ENCODE measurements at places on chromosomes 1 and 21.
A peak's percentile ranks its signal among the peaks of the same experiment; 100 is the strongest.

DNA sequence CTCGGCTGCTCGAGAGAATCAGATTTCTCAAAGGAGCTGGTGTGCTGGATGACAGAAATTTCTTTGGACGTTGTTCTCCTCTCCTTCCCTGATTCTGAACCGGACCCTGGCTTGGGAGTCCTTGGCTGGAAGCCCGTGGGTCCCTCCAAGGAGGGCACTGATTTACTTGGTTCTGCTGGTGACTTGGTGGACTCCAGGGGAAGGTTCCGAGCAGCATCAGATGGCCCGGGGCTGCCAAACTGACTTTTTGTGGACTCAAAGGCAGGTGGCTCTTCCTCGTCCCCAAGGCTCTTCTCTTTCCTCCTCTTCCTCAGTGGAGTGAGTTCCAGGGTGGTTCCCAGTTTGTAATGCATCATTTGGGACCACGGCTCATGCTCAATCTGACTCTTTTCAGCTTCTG, 97.9 kb upstream of the EDN2 start:
- DNase-seq: no peak

GRCh38 chr1:43545695-43546387, 15.2 kb downstream of the PTPRF start:
- DNase-seq: peak; percentile 51

GRCh38 chr1:240947438-240948224, 335.7 kb upstream of the GREM2 start:
- no peak for DNase-seq

DNA sequence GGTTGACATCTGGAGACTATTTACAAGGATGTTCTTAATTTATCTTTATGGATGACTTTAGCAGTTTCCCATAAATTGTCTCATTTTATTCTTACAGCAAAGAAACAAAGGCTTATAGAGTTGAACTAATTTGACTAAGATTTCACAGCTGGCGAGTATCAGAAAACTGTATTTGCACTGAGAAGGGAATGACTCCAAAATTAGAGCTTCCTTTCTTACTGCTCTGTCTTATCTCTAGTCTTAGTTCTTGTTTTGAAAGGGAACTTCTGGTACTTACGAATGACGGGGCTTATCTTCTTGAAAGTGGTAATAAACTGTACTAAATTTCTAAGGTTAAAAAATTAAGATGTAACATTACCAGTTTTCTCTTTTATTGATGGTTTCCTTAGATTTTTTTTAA, 13.6 kb downstream of the CNST start:
- no peak for DNase-seq

- DNase-seq: no peak
Observed at GRCh38 chr1:214801191-214801590, 198.2 kb downstream of the CENPF start.

DNA sequence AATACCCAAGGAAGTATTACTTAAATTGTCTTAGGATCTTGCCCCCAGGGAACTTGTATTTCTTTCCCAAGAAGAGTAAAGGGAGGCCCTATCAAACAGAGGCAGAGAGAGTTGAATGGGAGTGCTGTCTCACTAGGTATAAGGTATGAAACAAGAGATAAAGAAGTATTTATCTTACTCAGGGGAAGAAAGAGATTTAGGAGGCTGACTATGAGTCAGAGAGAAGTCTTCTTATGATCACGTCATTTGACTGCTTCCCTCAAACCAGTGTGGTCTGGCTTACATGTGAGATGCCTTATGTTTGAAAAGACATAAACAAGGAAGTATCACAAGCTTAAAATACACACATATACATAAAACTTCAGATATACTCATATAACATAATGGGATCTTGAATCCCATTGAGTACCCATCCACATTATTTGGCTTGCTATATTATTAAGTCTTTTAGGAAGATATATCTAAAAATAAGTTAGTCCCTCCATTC, 29.6 kb downstream of the DUSP10 start:
- peak; percentile 75 for DNase-seq

- peak; percentile 36 for DNase-seq
Observed at GRCh38 chr1:197783510-197783948, 8.2 kb upstream of the DENND1B start.

GRCh38 chr1:168535536-168535935, 8.3 kb downstream of the XCL2 start:
- no peak for DNase-seq

GRCh38 chr1:220135755-220136154, 41.8 kb downstream of the IARS2 start:
- DNase-seq: no peak

DNA sequence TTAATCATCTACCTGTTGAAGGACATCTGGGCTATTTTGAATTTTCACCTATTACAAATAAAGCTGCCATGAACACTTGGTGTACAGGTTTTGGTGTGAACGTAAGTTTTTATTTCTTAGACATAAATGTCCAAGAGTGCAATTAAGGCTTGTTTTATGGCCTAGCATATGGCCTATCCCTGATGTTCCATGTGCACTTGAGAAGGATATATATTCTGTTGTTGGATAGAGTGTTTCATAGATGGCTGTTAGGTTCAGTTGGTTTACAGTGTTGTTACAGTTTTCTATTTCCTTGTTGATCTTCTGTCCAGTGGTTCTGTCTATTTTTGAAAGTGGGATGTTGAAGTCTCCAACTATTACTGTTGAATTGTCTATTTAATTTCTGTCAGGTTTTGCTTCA, 61.2 kb upstream of the NFASC start:
- DNase-seq: no peak

DNA sequence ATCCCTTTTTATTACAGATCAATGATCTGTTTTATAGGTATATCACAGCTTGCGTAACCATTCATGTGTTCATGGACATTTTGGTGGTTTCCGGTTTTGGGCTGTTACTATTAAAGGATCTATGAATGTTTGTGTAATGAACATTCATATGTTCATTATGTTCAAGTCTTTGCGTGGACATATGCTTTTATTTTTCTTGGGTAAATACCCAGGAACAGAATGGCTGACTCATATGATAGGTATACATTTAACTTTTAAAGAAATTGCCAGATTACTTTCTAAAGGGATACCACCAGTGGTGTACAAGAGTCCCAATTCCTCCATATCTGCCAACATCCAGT, 73.7 kb downstream of the SPATA46 start:
- peak; percentile 84 for DNase-seq

- DNase-seq: peak; percentile 14
Observed at GRCh38 chr1:166975361-166976129, at the start of gene ILDR2. Gene ILDR2, minus strand, starts transcription at chr1:166975540. Its CDS starts 272 bp downstream, at chr1:166975268.

DNA sequence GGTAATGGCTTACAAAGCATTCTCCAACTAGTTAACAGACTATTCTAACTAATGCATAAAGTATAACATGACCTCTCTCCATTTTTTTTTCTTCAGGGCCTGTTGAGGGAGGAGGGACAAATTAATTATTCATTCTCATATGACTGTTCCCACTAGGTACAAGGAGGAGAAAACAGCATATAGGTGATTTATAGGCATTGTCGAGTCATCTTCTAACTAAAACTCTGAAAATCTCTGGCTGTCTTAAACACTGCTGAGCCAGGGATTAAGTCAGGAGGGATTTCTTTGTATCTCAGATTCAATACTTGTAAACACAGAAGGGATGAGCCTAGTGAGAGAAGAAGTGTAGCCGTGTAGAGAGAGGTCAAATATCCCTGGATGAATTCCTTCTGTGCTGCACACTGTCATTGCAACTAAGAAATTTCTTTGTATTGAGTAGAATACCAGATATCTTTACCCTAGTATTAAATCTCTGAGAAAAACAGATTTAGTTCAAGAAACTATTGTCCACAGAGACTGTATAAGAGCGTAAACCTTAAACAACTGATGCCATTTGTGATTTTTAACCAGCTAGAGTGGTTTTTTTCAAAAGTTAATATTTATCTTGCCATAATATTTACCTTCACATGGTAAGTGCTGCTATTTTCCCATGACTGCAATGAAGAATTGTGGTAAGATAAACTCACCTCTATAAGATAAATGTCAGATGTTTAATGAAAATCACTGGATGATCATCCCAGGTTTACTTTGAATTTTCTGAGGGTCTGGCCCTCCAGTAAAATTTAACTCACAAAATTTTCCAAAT, 465.3 kb downstream of the RWDD3 start:
- DNase-seq: no peak

DNA sequence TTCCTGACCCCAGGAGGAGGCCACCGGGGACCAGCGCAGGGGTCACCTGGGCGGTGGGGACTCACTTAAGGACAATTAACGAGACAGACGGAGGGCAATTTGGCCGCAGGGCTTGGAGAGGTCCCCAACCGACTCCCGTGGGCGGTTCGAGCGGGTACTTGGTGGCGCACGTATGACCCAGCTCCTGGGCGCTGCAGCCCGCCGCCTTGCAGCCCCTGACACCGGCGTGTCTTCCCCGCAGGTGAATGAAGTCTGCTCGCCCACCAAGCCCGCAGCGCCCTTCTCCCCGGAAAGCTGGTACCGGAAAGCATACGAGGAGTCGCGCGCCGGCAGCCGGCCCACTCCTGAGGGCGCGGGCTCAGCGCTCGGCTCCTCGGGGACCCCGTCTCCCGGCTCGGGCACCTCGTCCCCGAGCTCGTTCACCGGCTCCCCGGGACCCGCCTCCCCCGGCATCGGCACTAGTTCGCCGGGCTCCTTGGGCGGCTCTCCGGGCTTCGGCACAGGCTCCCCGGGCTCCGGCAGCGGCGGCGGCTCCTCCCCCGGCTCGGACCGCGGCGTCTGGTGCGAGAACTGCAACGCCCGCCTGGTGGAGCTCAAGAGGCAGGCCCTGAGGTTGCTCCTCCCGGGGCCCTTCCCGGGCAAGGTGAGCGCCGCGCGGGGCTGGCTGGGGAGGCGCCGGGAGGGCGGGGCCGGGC, 1.4 kb downstream of the KIF26B start:
- DNase-seq: peak; percentile 82

DNA sequence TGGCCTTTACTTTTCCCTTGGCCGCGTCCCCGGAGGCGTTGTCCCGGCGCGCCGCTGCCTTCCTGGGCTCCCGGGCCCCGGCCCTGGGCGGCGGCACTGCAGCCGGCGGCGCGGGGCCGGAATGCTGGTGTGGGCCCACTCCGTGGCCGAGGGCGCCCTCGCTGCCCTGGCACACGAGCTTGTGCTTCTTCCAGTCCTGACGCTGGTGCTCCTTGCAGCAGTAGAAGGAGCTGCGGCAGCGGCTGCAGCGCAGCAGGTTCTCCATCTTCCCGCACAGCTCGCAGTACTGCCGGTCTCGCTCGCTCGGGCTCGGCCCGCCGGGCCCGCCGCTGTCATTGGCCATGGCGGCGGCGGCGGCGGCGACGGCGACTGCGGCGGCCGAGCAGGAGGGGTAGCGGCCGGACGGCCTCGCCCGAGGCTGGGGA, 529 bp downstream of the EGLN1 start:
- peak; percentile 47 for DNase-seq

GRCh38 chr21:43829575-43830119, 35.4 kb upstream of the AGPAT3 start:
- no peak for DNase-seq

- no peak for DNase-seq
Observed at GRCh38 chr1:227889047-227889862, 58.5 kb downstream of the WNT9A start.

- DNase-seq: no peak
Observed at GRCh38 chr1:228438266-228438665, 21.6 kb upstream of the TRIM17 start.

DNA sequence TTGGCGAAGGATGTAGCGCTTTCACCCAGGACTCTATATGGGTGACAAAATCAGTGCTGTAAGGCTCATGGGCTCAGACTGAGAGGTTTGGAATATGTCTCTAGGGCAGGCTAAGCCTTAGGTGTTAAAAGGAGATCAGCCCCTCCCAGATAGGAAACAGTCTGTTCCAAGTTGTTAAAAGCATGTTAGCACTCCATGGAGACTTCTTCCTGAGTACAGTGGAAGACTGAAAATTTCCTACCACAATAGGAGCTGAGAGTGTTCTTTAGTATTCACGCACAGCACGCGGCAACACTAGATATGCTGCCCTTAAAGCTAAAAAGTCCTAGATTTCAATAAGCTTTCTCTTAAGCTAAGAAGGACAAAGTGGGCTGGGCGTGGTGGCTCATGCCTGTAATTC, 122.1 kb downstream of the TRABD2B start:
- no peak for DNase-seq
